ENCODE measurements at places on chromosomes 6 and 20. TPM values are rescaled to one million over a fixed set of nuclear protein-coding genes. Genes with fewer than 3 reads are reported as not detected.

DNA sequence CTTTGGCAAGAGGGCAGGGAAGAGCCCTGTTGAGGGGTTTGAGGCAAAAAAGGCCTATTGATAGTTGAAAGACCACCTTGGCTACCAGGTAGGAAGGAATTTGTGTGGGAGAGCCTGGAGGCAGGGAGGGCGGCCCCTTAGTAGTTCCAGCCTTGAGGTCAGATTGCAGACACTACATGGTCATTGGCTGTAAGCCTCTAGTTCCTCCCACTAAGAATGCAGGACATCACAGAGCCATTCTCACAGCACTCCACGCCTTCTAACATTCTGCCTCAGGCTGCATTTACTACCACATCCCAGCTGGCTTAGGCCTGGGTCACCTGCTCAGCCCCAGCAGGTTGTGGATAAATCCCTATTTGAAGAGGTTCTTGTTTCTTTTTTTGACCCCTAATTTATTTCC is 91.0 kb upstream of the SNX9 start:
- ATAC-seq = no peak

GRCh38 chr6:15996030-15996429 is 132.9 kb upstream of the MYLIP start:
- ATAC-seq = no peak

HCRTR2 gene
- not detected for total RNA-seq

FOXC1 gene
- not detected for total RNA-seq

SPATS1 gene
- not detected for total RNA-seq

DNA sequence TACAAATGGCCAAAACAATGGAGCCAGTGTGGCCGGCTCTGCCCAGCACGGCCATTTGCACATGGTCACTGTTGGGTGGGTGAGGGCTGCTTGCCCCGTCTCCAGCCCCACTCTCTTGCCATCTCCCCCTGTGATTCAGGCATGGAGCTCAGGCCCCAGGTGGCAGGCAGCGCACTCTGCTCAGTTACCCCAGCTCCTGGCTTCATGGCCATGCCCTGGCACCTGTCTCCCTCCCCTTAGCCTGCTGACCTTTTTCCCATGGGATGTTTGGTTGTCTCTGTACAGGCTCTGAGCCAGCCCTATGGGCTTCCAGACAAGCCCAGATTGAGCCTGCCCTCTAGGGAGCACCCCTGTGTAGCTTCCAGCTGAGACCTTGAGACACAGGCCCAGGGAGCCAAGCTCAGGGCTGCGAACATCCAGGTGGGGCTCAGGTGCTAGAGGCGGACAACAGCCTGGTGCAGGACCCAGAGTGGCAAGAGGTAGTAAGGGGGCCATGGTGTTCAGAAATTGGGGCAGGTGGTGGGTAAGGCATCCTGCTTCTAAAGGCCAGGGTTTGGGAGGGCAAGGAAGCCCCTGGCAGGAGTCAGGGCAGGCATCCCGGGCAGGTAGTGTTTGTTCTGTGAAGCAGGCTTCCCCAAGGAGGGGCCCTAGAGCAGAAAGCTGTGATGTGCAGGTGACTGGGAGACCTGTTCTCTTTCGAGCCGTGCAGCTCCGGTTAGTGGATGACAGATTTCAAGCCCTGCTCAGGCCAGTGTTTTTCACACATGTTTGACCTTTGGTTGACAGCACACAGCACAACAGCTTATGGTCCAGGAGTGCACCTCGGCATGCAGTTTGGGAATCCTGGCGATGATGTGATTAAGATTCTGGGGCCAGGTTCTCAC is 17.7 kb downstream of the SYNJ2 start:
- no peak for ATAC-seq

- no peak for ATAC-seq
Observed at GRCh38 chr6:21109391-21110178, 484.0 kb upstream of the SOX4 start.

MLIP gene
- not detected for total RNA-seq

GRCh38 chr20:38779247-38780097 is 26.0 kb upstream of the PPP1R16B start:
- ATAC-seq = peak; percentile 58

PTCRA gene
- total RNA-seq = not detected

- ATAC-seq = no peak
Observed at GRCh38 chr6:13005994-13006393, 289.4 kb downstream of the PHACTR1 start.

SCRT2 gene
- not detected for total RNA-seq

DNA sequence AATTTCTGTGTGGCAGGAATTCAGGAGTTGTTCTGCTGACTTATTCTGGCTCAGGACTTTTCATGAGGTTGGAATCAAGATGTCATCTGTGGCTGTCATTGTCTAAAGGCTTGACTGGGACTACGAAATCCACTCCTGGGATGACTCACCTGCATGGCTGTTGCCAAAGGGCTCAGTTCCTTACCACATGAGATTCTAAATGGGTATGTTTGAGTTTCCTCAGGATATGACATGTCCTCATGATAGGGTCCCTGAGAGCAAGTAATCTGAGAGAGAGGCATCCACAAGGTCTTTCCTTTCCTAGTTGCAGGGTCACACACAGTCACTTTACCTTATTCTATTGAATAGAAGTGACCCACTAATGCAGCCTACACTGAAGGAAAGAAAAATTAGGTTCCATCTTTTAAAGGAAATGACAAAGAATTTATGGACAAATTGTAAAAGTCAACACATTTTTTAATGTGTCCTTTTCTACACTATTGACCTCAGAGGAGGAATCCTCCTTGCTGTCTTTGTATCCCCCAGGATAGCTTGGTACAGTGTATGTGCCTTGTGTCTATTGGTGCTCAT is 1025.0 kb upstream of the GJE1 start:
- peak; percentile 70 for ATAC-seq

GRCh38 chr20:59752101-59752586 is 147.8 kb downstream of the PHACTR3 start:
- no peak for ATAC-seq

DNA sequence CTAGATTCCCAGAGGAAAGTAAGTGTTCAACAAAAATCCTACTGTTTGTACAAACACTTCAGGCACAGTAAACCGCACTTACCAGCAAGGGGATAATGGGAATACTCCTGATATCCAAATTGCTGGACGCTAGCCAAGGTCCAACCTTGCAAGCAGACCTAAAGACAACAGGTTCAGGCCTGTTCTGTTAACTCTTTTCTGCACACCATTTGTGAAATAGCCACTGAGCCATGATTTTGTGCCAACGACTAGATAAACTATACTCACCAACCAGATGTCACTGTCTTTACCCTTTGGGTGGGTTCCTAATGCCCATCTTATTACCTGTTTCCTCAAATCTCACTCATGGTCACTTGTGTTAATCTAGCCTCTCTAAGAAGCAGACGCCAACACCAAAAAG is 43.5 kb downstream of the GOPC start:
- no peak for ATAC-seq

- ATAC-seq = no peak
Observed at GRCh38 chr6:29647927-29648642, 8.8 kb upstream of the MOG start.

DNA sequence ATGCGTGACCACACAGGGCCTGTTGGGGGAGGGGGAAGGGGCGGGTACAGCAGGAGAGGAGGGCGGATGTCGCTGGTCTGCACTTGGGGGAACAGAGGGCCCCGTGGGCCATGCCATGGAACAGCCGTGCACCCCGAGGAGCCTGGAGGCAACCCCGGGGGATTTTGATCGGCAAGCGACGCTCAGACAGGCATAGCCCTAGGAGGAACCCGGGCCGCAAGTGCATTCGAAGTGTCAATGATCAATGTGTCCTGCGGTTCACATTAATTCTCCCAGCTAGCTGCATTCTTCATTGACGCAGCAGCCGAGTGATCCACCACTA is 772.8 kb upstream of the DEFB115 start:
- ATAC-seq = no peak

HLA-DQB1 gene
- total RNA-seq = 3.4 TPM

DNA sequence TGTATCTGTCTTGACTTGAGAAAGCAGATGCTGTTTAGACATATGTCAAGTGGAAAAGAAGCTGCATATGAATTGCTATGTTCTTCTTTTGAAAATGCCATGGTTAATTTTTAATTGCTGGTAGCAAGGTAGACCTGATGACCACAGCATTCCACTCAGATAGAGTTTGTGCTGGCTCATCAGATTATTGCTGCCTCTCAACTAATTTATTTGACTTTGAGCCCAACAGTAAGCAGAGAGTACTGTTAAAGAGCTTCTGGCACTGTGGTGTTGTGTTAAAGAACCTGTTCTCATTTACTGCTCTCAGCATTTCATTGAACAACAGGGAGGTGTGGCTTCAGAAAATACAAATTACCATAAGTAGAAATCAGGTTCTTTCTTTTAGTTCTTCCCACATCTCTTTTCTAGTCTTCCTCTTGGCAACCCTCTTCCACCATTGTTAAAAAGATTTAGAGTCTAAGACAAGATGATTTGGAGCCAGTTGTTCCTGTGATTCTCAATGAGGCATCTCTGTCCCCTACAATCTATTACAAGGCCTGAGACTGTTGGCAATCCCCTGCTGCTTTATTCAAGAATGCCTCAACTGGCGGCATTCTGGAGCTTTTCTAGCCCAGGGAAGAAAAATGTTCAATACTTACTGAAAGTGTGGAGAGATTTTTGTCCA is 967.6 kb upstream of the GJE1 start:
- ATAC-seq = no peak

DNA sequence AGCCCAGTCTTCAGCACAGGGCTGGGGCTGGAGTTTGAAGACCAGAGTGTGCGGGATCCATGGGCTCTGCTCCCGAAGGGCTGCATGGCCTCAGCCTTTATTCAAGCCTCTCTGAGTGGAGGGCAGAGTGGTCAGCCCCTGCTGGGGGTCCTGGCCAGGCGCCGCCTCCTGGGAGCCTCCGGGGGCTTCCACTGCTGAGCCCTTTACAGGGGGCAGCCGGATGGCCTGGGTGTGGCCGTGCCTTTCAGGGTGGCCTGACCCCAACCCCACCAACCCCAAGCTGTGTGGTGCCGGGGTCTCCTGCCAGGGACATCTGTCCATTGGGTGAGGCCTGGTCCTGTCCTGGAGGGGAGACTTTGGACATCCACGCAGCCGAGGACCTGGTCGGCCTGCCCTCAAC is 76.0 kb upstream of the SLCO4A1 start:
- no peak for ATAC-seq

DNA sequence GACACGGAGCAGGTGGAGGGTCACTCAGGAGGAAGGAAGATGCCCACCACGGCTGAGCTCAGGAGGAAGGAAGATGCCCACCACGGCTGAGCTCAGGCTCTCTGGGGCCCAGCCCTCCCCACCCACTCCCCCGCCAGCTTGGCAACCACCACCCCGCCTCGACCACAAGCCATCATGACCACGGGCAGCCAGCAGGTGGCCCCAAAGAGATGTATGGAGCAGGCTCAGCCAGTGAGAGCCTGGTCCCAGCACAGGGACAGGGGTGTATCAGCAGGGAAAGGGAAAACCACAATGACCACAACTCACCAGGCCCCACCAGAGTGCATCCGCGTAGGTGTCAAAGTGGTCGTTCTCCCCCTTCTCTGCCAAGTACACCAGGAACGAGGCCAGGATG is 30.4 kb downstream of the KCNQ2 start:
- peak; percentile 70 for ATAC-seq

TAF11 gene
- total RNA-seq = 30.0 TPM

FAM50B gene
- 22.8 TPM for total RNA-seq
